ENCODE measurements at places on chromosomes 5 and 9.

GRCh38 chr5:59423021-59423420 is 470.5 kb downstream of the PDE4D start:
- DNase-seq: no peak

DNA sequence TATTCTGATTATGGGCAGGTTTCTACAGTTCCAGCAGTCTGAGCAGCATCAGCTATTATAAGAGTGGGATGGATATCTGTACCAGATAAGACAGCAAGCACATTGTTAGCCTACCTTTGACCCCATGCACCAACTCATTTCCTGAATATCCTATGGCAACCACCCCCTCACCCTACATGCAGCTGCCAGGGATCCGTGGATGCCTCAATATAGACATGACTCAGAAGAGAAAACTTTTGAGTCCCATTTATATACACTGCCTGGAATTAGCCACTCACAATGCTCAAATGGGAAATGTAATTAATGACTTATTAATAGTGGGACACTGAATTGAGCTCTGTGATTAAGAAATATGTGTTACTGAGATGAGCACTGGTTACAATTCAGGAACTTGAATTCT is 124.4 kb downstream of the SSBP2 start:
- no peak for DNase-seq

GRCh38 chr9:4117835-4118610 is 181.8 kb downstream of the GLIS3 start:
- DNase-seq: no peak

DNA sequence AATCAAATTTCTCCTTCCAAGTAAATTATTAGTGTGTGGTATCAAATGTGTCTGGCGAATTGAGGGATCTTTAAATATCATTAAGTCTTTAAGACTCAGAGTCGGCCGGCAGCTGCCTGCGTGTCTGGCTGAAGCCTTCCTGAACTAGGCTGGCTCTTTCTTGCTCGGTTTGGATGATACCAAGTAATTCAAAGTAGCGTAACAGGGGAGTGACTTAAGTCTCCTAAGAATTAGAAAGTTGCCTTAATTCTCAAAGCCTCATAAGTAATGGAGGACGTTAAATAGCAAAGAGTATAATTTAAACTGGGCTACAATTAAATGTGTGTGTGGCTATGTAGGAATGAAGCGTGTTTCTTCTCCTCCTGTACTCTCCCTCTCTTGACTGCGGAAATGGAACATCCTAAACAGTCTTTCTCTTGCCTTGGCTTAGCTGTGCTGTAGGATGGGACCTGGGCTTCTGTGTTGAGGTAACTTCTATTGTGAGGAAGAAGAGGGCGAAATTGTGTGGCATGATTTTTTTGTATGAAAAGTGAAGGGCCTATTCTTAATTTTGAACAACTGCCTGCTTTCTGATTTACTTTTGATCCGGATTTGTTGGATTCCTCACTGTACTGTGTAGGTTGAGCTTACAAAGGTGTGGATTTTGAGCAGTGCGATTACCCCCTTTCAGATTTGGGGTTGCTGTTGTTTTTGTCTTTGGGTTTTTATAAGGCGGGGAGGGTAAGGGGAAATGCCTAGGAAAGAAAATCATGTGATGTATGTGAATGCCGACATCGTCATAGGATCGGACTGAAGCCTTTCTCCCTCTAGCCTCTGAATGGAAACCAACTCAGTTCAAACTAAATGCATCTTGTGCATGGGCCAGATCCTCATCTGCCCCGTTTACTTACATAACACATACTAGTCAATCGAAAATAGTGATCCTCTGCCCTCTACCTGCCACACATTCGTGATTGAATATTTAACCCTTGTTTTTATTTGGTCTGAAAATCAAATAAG is 29.9 kb downstream of the CPEB4 start:
- DNase-seq: peak; percentile 79

DNA sequence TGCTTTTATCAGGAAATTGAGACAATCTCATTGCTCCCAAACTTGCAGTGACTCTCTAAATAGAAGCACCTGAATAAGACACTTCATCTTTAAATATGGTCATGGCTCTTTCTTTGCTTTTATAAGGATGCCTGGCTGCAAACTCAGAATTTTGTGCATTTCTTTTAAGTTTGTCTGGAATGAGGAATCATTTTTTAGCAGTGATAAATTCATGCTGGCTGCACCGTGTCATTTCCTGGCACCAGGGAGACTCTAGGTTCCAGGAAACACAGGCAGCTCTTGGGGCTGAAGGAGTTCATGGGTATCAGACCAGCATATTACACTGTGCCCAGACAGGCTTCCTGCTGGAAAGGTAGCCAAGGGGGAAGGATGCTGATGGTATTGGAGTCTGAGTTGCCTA is 109.9 kb downstream of the NUDT12 start:
- DNase-seq: no peak

- no peak for DNase-seq
These were observed 35.1 kb upstream of the CCDC152 start for GRCh38 chr5:42721484-42721883.

- DNase-seq: no peak
These were observed 361.9 kb downstream of the SEMA5A start for GRCh38 chr5:9183992-9184391.

GRCh38 chr5:124686239-124687004 is 60.0 kb downstream of the ZNF608 start:
- DNase-seq: no peak

- DNase-seq: no peak
These were observed 218.1 kb downstream of the RFK start for GRCh38 chr9:76176171-76176570.

DNA sequence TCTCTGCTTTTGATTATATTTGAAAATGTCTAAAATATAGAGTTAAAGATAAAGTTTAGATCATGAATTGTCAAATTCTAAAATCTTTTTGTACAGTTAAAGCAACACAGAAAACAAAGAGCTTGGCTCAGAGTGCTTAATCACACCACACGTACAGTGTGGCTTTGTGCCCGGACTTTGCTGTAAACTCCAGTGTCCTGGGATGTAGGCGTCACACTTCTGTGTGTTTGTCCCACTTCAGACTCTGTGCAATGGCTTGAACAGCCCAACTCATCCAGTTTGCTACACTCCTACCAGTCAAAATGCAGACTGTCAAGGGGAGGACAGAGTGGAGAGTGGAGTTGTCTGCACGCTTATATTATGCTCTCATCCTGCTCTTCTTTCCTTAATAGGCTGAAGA is 45.3 kb downstream of the SMARCA2 start:
- no peak for DNase-seq

DNA sequence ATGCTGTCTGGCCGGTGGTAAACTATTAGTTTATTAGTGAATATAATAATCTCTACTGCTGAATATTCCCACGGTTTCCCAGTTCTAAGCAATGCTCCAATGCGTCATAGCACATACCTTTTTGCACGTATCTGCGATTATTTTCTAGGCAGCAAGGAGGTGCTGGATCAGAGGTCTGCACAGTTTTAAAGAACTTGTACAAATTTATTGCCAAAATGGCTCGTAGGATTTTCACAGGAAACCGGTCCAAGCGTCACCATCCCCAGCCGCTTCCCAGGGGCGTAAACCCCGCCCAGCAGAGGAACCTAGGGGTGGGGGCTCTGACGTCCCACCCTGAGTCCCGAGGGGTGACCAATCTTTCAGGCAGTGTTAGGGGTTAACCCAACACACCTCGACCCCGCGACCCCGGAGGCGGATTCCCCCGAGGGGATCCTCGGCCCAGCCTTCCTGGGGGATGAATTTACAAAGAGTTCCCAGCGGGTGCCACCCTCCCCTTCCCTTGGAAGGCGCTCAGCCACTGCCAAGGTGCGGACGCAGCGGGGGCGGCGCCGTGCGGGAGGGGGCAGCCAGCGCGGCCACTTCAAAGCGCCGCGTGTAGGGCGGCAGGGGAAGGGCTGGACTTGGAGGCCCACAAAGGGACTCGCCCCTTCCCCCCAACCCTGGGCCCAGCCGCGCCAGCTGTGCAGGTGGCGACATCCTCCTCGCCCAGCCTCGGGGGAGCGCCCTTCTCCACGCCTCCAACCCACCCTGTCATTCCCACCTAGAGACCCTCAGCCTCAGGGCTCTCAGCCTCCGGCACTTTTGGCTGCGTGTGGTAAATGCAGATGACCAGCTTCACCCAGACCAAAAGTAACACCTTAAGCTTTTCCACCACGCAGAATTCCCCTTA is 43.5 kb upstream of the TCF7 start:
- DNase-seq: peak; percentile 42

- peak; percentile 63 for DNase-seq
These were observed at the start of gene ARL10 for GRCh38 chr5:176365351-176366231. Gene ARL10 (plus strand): TSS chr5:176365487. CDS start chr5:176365564, 77 bp downstream.

GRCh38 chr5:110038297-110038997 is 348.7 kb downstream of the MAN2A1 start:
- no peak for DNase-seq

GRCh38 chr5:53167836-53168235 is 58.3 kb upstream of the MOCS2 start:
- DNase-seq: no peak

All from NCI-H524 (cell line).